ENCODE measurements at places on chromosomes 7 and 10. TPM values are rescaled to one million over a fixed set of nuclear protein-coding genes. Genes with fewer than 3 reads are reported as not detected.

HSPB1 gene
- 539 TPM for total RNA-seq

PGAM2 gene
- total RNA-seq: 0.29 TPM

LIPK gene
- not detected for total RNA-seq

SMKR1 gene
- not detected for total RNA-seq

OR6V1 gene
- not detected for total RNA-seq

MKX gene
- total RNA-seq: 2.3 TPM

NEUROG3 gene
- total RNA-seq: 4.0 TPM

PON2 gene
- total RNA-seq: 89.8 TPM

IQUB gene
- total RNA-seq: 0.16 TPM

SEMA3E gene
- total RNA-seq: 2.3 TPM

DNA sequence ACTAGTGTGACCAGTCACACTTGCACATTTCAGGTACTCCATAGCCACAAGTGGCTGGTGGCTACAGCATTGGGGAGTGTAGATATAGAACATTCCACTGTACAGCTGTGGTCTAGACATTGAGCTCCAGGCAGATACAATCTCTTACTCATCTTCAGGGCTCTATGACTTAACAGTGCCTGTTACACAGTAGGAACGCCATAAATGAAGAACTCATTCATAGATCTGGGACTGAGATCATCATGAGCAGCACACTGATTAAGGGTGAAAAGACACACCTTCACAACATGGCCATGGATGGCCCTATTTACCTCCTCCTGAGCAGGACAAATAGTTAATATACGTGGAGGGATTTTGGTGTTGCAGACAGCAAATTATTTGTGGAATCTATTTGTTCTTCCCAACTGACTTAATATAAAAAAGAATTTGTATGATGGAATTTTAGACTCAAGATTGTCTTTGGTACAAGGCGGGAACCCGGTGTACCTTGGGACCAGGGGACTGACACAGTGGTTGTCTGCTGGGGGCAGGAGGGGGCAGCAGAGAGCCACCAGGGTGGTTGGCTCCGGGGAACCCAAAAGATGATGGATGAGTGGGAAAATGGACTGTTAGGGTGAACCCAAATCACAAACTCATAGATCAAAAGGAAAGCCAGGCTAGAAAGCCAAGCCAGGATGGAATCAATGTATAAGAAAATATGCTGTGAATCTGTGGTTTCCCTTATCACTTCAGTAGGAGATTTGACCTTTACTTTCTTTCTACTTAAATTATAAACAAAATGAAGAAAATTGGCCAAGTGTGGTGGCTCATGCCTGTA, 24.3 kb upstream of the CPA2 start:
- DNase-seq: peak; percentile 60

- no peak for DNase-seq
These were observed 4.1 kb downstream of the ERCC6 start for GRCh38 chr10:49534670-49535381.

DNA sequence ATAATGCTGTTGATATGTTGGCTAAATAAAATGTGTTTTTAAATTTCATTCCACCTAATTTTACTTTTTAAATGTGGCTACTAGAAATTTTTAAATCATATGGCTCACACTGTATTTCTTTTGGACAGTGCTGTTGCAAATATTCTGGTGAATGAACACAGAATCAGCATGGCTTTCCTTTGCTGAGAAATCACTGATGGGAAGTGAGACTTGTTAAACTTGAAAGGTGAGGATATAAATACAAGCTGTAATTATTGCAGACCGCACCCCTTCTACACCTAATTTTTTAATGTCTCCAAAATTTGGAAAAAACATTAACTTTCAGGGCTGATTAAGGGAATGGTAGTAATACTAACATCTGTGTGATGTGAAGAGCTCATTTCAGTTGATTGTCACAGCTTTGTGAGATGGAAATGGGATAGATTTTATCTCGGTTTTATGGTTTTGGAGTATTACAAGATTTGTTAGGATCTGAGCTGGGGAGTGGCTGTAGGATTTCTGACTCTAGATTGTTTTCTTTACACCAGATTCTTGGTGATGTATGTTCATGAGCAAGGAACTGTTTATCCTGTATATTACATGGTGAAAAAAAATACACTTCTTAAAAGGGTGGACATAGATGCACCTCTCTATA, 1.3 kb downstream of the MIOS start:
- no peak for DNase-seq

- DNase-seq: no peak
These were observed 204.7 kb upstream of the KLF14 start for GRCh38 chr7:130938661-130939060.

DNA sequence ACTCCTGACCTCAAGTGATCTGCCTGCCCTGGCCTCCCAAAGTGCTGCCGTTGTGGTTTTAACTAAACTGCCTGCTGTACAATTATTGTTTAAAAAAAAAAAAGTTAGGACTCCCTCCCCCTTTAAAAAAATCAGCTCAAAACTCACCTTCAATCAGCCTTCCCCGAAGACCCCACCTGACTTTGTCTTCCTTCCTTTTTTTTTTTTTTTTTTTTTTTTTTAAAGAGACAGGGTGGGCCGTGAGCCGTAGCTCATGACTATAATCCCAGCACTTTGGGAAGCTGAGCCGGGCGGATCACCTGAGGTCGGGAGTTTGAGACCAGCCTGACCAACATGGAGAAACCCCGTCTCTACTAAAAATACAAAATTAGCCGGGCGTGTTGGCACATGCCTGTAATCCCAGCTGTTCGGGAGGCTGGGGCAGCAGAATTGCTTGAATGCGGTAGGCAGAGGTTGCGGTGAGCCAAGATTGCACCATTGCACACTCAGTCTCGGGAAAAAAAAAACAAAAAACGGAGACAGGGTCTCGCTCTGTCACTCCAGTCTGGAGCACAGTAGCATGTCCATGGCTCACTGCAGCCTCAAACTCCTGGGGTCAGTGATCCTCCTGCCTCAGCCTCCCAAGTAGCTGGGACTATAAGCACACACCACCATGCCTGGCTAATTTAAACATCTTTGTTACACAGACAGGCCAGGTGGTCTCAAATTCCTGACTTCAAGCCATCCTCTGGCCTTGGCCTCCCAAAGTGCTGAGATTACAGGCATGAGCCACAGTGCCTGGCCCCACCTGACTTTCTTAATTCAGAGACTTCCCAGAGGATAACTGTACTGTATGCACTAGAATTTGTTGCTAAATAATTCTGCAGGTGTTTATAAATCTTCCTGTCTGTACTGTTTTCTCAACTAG, 3.2 kb downstream of the FIS1 start:
- no peak for DNase-seq

DNA sequence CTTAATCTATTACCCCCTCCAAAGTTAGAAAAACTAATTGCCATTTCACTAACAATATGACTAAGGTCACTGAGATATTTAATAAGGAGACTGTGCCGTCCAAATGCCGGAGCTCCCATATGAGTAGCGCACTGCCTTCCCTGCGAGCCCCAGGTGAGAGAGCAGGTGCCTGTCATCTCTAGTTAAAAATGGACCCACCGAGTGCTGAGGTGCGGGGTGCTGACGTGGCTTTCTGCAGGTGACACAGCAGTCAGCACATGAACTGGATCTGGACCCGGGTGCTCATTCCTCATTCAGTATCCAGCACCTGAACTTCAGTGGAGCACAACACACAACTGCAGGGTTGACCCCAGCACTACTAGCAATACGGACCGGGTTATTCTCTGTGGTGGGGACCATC, 138.0 kb upstream of the NPS start:
- no peak for DNase-seq

GRCh38 chr7:45651540-45651939, 77.4 kb downstream of the ADCY1 start:
- DNase-seq: no peak

DNA sequence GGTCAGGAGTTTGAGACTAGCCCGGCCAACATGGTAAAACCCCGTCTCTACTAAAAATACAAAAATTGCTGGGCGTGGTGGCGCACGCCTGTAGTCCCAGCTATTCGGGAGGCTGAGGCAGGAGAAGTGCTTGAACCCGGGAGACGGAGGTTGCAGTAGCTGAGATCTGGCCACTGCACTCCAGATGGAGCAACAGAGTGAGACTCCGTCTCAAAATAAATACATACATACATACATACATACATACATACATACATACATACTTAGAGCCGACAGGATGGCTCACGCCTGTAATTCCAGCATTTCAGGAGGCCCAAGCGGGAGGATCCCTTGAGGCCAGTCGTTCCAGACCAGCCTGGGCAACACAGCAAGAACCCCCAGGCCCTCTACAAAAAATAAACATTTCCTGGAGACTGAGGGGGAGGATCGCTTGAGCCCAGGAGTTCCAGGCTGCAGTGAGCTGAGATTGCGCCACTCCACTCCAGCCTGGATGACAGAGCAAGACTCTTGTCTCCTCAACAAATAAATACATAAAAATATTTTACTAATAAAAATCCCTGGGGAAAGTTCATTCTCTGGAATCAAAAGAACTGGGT, 90.9 kb upstream of the TNRC18 start:
- no peak for DNase-seq

DNA sequence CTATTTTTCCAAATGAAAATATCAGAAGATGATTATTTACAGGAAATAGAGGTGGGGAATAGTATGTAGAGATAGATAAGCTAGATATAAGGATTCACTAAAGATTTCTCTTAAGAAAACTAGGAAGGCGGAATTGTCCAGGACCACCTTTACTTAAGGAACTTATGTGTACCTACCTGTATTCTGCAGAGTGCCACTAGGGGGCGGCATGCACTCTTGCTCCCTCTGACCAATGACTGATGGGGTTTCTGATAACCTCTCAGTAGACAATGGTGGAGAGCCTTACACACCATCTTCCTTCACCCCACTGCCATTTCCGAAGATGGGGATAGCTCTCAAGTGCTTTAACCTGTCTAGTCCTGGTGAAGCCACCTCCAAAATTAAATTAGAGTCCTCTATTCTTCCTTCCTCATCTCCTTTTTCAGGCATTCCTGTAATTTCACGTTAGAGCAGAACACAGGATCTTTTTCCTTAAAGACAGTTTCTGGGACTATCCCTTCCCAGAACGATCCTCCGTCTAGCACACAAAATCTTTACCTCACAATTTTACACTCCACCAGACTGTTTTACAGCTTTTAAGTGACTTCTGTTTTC, 453.1 kb downstream of the SORCS1 start:
- DNase-seq: peak; percentile 59

GRCh38 chr10:46002916-46003693, 27.3 kb downstream of the NCOA4 start:
- DNase-seq: no peak

DNA sequence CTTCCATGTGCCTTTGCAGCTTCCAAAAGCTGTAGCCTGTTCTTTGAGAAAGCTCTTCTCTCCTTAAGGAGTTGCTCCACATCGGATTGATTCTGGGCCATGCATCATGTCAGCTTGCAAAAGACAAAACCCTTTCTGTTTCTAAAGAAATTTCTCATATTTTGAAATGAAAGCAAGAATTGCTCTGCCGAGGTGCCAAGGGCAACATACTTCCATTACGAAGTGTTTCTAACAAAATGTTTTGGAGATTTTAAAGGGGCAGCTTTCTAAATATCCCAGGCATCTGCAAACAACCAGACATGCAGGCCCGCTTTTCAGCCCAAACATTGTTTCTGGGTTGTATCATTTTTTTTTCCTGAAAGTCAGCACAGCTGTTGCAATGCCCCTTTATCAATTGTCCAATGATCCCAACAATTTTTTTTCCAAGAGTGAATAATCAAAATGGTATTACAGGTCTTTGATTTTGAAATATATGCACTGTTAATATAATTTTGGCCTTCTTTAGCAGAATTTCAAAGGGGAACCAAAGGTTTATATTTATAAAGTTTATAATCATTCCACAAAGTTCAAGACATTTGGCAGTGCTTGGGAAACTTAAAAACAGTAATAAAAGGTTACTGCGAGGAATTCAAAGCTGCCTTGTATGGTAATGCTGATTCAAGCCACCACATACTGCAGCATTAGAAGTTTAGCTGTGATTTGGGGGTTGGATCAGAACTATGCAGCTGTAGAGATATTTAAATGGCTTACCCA, 61.0 kb downstream of the TES start:
- DNase-seq: no peak

DNA sequence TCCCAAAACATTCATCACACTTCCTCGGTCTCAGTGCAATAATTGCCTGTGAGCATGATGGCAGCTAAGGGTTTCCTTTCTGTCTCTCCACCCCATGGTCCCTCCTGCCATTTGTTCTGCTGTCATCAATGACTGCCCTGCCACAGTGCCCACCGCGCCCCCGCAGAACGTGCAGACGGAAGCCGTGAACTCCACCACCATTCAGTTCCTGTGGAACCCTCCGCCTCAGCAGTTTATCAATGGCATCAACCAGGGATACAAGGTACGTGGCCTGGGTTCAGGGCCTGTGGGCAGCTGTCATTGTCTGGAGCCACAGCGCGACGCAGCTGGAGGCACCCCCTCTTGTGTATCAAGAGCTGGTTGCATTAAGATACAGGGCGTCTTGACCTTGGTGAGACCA, 632.9 kb upstream of the FOXK1 start:
- DNase-seq: no peak

- no peak for DNase-seq
These were observed 162.6 kb downstream of the ADAM12 start for GRCh38 chr10:126225672-126226008.

DNA sequence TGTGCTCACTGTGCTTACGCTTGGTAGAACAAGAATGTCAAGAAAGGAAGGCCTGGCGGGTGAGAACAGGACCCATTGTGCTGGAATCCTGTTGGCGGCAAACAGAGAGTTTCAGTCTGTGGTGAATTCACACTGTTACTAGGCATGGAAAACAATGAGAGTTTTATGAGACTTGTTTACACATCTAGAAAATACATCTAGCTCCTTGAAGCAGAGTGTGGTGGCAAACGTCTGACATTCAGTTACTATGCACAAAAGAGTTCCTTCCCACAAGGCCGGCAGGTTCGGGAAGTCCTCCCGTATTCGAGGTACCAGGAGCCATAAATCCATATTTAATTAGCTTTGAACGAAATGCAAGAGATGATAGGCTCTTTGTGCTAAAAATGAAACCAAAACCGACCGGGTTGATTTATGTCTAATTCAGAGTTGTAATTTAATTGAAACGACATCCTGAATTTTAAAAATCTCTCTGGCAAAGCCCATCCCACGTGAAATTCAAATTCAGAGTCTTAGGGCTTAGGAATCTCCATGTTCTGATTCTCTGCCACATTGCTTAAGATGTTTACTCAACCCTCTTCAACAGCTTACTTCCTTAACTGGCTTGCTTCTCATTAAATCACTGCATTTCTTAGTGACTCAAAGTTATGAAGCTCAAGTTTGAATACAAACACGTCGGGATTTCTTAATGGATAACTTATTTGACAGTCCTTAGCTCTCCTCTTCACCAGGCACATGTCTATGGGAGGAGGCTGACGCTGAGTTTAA, 299.9 kb upstream of the PITRM1 start:
- DNase-seq: no peak

DNA sequence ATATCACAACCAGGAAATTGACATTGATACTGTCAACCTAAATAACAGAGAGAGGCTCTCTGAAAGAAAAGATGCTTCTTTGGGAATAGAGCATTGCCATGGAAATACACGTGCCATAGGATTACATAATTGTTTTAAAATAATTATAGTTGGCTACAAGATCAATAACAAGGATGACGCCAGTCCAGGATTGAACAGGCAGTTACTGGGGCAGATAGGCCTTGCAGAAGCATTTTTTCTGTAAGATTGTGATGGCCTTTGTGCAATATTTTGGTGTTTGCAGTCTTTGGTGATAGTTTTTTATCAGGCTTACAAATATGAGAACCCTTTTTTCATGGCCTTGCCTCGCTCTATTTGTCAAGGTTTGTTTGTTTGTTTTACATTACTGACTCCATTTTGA, 10.5 kb downstream of the ACADSB start:
- DNase-seq: no peak
